ENCODE measurements at places on chromosomes 7 and 10. TPM values are rescaled to one million over a fixed set of nuclear protein-coding genes. Genes with fewer than 3 reads are reported as not detected.

DNA sequence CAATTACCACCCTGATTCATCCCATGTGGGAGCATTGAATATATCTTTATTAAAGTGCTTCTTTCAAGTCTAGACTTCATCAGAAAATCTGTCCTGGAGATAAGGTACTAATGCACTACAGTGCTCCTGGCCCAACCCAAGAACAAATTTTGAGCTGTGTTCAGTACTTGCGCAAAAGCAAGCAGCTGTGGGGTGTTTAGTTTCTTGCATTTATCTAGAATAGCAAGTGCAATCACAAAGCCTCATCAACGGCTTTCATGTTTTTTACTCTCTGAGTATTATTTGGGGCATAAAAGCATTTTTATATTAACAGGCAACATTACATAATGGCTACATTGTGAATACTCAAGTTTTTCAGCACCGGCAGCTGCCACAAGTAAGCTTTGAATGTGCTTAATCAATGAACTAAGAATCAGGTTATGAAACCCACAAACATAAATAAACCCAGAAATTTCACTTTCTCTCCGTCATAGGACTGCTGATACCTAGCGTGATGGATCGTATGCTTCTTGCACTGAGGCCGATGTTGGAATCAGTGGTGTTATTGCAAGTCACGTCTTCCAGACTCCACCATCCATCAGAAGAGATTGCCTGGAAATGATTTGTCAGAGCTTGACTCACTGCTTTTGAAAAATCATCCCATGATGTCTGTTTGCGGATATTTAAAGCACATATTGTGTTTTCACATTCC, 113.1 kb downstream of the CTTNBP2 start:
- no peaks in the 10 kb centered on the region for H3K27me3 ChIP-seq
- H3K4me1 ChIP-seq, result no peaks in the 10 kb centered on the region
- no peak overlapping the region for H3K4me3 ChIP-seq
- no peak overlapping the region for H3K27ac ChIP-seq

DNA sequence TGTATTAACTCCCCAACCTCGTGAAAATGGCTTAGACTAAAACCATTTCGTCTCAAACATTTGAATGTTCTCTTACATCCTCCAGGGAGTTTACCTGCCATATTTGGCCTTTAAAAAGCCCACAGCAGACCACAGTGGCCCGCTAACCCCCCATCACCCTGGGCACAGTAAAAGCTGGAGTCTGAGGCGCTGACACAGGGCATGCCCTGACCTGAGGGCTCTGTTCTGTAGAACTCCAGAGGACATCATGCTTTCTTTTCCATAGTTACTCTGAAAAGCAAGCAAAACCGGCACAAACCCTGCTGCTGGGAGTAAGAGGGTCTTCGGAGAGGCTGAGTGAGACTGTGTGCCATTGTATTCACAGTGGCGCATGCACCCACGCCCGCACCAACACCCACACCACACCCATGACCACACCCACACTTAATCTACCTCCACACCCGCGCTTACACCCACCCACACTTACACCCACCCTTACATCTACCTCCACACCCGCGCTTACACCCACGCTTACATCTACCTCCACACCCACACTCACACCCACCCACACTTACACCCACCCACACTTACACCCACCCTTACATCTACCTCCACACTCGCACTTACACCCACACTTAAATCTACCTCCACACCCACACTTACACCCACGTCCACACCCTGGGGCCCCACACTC, 32.1 kb downstream of the LRRC27 start:
- H3K4me3 ChIP-seq, result no peak overlapping the region
- H3K27ac ChIP-seq, result no peak overlapping the region
- no peaks in the 10 kb centered on the region for H3K4me1 ChIP-seq

ERCC6 gene
- total RNA-seq, result 19.1 TPM

GRCh38 chr7:64879800-64880199, 23.3 kb upstream of the ZNF273 start:
- H3K4me1 ChIP-seq, result no peaks in the 10 kb centered on the region
- no peaks in the 10 kb centered on the region for H3K36me3 ChIP-seq
- no peaks in the 10 kb centered on the region for H3K27me3 ChIP-seq
- DNase-seq, result no peak
- H3K27ac ChIP-seq, result no peak overlapping the region

DNA sequence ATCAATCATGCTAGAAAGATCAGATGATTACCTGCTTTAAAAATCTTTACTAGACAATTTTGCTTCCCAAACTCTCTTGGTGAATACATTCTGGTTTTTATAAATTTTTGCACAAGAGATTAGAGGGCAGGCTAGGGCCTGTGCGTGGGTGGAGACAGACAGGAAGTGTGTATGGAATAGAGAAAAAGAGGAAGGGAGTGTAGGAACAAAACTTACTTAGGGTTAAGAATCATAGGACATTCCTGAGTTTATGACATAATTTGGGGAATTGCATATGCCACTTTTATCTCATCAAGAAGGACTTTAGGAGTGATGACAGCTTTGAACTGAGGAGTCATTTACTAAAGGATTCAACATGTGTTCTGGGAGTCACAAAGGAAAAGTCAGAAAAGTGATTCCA, 31.3 kb downstream of the LAMB1 start:
- H3K4me3 ChIP-seq, result no peak overlapping the region
- no peaks in the 10 kb centered on the region for H3K27me3 ChIP-seq
- no peak for DNase-seq
- peaks cover 28% of the 10 kb centered on the region for H3K36me3 ChIP-seq
- H3K4me1 ChIP-seq, result no peaks in the 10 kb centered on the region

GRCh38 chr10:3959370-3960325, 174.6 kb upstream of the KLF6 start:
- H3K36me3 ChIP-seq, result no peaks in the 10 kb centered on the region
- H3K27ac ChIP-seq, result peak overlapping the region; percentile 84
- no peaks in the 10 kb centered on the region for H3K27me3 ChIP-seq

DNA sequence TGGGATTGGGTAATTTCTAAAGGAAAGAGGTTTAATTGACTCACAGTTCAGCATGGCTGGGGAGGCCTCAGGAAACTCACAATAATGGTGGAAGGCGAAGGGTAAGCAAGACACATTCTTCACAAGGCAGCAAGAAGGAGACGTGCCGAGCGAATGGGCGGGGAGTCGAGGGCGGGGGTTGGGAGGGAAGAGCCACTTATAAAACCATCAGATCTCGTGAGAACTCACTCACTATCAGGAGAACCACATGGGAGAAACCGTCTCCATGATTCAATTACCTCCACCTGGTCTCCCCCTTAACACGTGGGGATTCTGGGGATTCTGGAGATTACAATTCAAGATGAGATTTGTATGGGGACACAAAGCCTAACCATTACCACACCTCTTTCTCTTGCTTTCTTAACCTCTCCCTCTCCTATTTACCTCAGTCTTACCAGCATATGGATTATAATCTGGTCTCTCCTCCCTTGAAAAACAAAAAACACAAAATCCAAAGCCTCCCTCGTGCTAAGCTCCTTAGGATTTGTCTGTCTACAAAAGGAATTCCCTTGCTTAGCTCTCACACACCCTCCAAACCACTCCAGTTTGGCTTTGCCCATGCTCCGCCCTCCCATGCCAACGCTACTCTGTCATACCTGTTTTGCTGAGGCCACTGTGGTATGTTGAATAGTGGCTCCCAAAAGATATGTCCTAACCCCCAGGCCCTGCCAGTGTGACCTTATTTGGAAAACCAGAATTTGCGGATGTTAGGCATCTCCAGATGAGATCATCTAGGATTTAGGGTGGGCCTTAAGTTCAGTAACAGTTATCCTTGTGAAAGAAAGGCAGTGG, 19.6 kb upstream of the EFCAB10 start:
- DNase-seq, result no peak
- H3K4me1 ChIP-seq, result no peaks in the 10 kb centered on the region
- H3K4me3 ChIP-seq, result no peak overlapping the region
- H3K36me3 ChIP-seq, result no peaks in the 10 kb centered on the region
- H3K27me3 ChIP-seq, result no peaks in the 10 kb centered on the region
- H3K27ac ChIP-seq, result no peak overlapping the region

- no peak overlapping the region for H3K4me3 ChIP-seq
- no peak overlapping the region for H3K27ac ChIP-seq
- DNase-seq, result no peak
- no peaks in the 10 kb centered on the region for H3K27me3 ChIP-seq
These were observed 82.5 kb upstream of the CAPZA2 start for GRCh38 chr7:116779931-116780330.

DNA sequence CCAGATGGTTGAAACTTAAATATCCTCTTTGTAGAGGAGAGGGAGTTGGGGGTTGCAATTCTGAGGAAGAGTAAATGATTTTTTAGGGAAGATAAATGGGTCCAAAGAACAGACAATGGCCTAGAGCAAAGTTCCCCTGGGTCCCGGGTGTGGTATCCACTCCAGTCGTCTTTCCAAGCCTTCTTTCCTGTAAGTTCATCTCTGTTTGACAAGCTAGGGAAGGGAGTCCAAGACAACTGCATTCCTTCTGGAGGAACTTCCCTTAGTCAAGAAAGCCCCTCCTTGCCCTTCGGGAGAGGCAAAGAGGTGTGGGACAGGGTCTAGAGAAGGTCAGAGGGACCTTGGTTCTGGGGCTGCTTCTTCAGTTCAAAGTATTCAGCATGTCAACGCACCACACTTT, 33.4 kb downstream of the C10orf71 start:
- peaks cover 5% of the 10 kb centered on the region for H3K27me3 ChIP-seq
- no peak for DNase-seq
- H3K4me1 ChIP-seq, result no peaks in the 10 kb centered on the region
- H3K4me3 ChIP-seq, result no peak overlapping the region

GRCh38 chr7:156019776-156020565, 207.7 kb upstream of the SHH start:
- no peak overlapping the region for H3K4me3 ChIP-seq
- no peak overlapping the region for H3K27ac ChIP-seq
- H3K27me3 ChIP-seq, result no peaks in the 10 kb centered on the region
- H3K4me1 ChIP-seq, result no peaks in the 10 kb centered on the region
- DNase-seq, result no peak
- H3K36me3 ChIP-seq, result no peaks in the 10 kb centered on the region

GRCh38 chr7:17307558-17307957, 9.1 kb downstream of the AHR start:
- peaks cover 50% of the 10 kb centered on the region for H3K4me1 ChIP-seq
- no peaks in the 10 kb centered on the region for H3K27me3 ChIP-seq
- peak overlapping the region; percentile 68 for H3K27ac ChIP-seq
- no peak overlapping the region for H3K4me3 ChIP-seq
- no peaks in the 10 kb centered on the region for H3K36me3 ChIP-seq

FOXP2 gene
- total RNA-seq, result 0.54 TPM

DNA sequence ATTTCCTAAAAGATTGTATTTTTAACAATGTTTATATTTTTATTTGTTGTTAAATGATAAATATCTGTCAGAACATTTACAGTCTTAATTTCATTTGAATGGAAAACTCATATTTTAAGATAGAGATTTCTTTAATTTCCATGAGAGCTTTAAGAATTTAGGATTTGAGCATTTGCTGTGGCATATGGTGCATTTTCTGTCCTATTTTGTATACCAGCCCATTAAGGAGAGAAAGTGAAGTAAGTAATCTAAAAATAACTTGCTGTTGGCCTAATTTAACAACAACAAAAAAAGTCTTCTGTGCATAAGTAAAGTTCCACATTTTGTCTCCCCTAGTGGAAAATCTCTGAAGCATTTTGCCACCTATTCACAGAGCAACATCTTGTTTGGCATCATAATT, 190.9 kb upstream of the PPP1R3A start:
- no peak for DNase-seq
- H3K36me3 ChIP-seq, result no peaks in the 10 kb centered on the region
- no peak overlapping the region for H3K4me3 ChIP-seq
- no peaks in the 10 kb centered on the region for H3K27me3 ChIP-seq
- no peak overlapping the region for H3K27ac ChIP-seq
- H3K4me1 ChIP-seq, result no peaks in the 10 kb centered on the region

- DNase-seq, result peak; percentile 56
- H3K4me3 ChIP-seq, result no peak overlapping the region
- no peaks in the 10 kb centered on the region for H3K36me3 ChIP-seq
- no peak overlapping the region for H3K27ac ChIP-seq
- H3K4me1 ChIP-seq, result no peaks in the 10 kb centered on the region
- no peaks in the 10 kb centered on the region for H3K27me3 ChIP-seq
These were observed 21.0 kb upstream of the EPC1 start for GRCh38 chr10:32367793-32368453.

DNA sequence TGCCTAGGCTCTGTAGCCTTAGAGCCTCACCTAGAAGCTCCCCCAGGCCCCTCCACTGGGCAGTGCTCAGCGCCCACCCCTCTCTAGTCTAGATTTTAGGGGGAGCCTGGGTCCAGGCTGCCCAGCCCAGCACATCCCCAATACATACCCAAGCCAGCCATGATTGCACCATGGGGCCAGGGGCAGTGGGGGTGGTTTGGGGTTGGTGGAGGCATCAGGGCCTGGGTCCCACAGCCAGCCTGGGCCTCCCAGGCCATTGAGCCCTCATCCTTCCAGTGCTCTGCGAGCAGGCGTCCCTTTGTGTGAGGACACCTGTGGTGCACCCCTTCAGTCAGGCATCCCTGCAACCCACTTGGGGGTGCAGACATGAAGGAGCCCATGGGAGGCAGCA, 76.9 kb upstream of the RET start:
- DNase-seq, result no peak
- H3K4me3 ChIP-seq, result no peak overlapping the region
- no peaks in the 10 kb centered on the region for H3K4me1 ChIP-seq
- H3K27me3 ChIP-seq, result no peaks in the 10 kb centered on the region
- no peak overlapping the region for H3K27ac ChIP-seq

RAPGEF5 gene
- 1.4 TPM for total RNA-seq

DNA sequence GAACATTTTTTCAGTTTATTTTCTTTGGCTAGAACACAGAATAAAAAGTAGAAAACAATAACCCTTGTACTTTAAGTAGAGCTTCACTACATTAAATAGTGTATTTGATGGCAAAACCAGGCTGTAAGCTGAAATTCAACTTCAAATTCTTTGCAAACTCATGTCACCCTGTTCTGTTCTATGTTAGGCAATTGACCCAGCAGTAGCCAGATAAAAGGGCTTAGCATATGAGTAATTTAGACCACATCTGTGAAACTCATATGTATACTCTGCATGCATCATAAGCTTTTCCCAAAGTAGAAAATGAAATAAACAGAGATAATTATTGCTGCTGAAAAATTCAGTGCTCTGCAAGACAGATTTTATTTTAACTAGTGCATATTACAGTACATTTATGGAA, 150.2 kb downstream of the GNAI1 start:
- H3K27me3 ChIP-seq, result no peaks in the 10 kb centered on the region
- H3K27ac ChIP-seq, result no peak overlapping the region
- no peak for DNase-seq
- H3K4me1 ChIP-seq, result no peaks in the 10 kb centered on the region
- no peak overlapping the region for H3K4me3 ChIP-seq
- H3K36me3 ChIP-seq, result no peaks in the 10 kb centered on the region

Measured in Panc1 (cell line).